ENCODE measurements at places on chromosomes 2 and 18.

- DNase-seq, result no peak
Observed at GRCh38 chr2:199751492-199752120, 99.4 kb downstream of the FTCDNL1 start.

GRCh38 chr2:165846056-165846455 lies 52.0 kb upstream of the GALNT3 start:
- DNase-seq, result no peak

DNA sequence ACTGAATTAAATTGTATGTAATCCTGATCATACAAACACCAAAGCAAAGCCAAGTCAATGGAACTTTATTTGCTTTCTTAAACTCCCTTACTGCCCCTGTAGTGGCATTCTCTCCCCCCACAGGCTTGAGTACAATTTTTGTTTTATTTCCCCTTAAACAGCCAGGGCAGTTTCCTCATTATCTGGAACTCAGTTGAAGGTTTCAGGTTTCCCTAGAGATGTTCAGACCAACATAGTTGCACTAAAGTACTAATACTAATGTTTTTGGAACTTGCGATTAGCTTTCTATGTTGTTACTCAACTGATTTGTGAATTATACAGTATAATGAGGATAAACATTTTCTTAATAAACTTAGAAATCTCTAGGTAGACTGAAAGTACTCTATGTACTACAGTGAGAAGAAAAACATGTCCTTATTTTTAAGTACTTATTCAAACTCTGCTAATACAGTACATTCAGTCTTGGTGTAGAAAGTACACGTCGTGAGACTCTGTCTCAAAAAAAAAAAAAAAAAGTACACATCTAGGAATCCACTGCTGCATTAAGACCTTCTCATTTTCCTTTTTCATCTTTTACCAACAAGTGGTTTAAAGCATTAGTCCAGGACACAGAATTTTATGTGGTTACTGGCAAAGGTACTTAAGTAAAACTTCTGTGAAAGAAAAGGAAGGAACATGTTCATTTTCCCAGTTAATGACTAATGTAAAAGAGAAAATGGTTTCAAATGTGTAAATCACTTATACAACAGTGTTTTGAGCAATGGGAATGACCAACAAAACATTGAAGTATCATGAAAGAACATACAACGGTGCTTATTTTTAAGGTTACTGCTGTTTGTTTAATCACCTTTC lies 209.5 kb upstream of the SMAD7 start:
- no peak for DNase-seq

DNA sequence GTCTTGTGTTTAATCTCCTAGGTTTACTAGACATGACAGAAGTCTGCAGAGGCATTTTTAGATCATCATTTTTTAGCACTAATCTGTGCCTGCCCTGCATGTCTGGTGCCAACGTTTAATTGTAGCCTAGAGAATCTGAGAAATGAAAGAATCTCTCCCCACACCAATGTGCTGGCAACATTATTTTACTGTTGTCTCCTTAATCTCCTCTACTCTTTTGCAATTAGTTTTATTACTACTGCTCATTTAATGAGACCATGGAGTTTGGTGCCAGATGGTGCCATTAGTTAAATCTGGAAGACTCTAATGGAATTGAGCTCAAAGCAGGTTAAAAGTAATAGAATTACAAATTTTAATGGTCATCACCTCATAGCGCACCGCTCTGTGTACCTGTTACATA lies 4.0 kb upstream of the SPP2 start:
- no peak for DNase-seq

DNA sequence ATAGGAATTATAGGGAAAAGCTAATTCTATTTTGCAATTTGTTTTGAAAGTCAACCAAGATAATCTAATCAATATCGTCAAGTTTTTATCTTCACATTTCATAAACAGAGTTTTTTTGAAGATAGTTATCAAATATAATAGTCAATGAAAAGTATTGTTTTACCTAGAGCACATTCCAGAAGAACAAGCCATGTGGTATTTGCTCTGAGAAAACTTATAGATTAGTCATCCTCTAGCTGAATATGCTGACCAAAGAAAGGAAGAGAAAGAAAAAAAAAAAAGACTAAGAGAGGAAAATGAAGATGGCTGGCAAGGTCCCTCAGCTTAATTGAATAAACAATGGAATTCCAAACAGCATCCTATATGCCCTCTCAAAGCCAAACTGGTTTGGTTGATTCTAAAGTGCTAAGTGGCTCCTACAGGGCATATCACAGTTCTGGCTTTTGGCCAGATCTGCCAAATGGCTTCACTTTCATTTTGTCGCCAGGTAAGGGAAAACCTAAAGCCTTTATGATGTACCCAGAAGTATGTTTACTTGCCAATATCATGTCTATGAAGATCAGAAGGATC lies 132.6 kb downstream of the VWC2L start:
- DNase-seq, result no peak

GRCh38 chr18:50707855-50708469 lies 111.9 kb downstream of the MRO start:
- DNase-seq, result no peak

DNA sequence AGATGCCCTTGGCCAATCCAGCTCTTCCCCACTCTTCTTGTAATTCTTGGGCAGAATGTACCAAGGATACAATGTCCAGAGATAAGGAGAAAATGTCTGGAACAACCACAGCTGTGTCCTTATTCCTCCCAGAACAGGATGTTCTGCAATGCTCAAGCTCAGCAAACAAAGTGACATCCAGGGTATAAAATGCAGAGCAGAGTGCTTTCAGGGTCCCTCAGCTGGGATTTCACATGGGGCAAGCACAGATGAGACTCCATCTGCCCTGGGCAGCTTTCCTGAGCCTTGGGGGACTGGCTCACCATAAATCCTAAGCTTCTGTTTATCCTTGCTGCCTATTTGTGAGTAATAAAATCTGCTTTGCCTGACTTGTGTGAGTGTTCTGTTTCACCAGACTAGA lies 127.4 kb downstream of the VAPA start:
- DNase-seq, result no peak

DNA sequence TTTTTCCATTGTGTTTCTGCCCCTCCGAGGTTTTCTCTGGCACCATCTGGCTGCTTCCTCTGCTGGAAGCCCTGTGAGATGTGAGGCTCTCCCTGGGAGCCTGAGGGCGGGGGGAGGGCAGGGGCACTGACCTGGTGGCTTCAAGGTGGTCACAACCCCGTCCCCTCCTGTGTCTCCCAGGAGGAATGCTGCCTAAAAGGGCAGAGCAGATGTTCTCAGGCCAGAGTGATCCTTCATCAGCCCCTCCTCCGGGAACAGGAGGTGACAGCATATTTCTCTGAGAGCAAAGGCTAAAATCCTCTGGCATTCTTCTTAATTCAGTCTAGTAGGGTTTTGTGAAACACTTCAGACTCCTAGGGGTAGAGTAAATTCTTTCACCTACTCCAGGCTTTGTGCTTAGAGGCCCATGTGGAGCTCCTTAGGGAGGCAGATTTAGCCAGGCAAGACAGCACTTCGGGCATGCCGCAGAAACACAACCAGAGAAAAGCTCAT lies 18.3 kb upstream of the GREB1 start:
- no peak for DNase-seq

- DNase-seq, result no peak
Observed at GRCh38 chr18:2223849-2224248, 347.5 kb downstream of the METTL4 start.

DNA sequence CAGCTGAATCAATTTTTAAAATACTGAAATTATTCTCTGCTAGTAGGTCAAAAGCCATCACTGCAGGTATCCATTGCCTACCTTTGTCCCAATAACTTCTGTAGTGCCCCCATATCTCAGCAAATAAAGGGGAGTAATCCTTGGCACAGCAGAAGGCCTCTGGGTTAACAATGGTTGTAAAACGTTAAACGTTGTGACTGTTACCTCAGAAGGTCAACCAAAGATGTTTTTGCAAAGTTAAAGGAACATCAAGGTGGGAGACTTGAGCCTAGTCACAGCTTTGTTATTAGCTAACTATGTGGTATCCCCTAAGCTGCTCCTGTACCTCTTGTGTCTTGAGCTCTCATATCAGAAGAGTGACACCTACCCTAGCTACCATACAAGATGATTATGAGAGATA lies 60.5 kb downstream of the COX7A2L start:
- no peak for DNase-seq

DNA sequence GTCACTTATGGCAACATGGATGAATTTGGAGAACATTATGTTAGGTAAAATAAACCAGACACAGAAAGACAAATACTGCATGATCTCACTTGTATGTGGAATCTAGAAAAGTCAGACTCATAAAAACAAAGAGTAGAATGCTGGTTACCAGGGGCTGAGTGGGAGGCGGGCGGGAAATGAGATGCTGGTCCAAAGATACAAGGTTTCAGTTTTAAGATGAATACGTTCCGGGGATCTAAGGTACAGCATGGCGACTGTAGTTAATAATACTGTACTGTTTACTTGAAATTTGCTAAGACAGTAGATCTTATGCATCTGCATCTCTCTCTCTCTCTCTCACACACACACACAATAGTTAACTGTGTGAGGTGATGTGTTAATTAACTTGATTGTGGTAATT lies 14.2 kb downstream of the FAM110C start:
- no peak for DNase-seq

DNA sequence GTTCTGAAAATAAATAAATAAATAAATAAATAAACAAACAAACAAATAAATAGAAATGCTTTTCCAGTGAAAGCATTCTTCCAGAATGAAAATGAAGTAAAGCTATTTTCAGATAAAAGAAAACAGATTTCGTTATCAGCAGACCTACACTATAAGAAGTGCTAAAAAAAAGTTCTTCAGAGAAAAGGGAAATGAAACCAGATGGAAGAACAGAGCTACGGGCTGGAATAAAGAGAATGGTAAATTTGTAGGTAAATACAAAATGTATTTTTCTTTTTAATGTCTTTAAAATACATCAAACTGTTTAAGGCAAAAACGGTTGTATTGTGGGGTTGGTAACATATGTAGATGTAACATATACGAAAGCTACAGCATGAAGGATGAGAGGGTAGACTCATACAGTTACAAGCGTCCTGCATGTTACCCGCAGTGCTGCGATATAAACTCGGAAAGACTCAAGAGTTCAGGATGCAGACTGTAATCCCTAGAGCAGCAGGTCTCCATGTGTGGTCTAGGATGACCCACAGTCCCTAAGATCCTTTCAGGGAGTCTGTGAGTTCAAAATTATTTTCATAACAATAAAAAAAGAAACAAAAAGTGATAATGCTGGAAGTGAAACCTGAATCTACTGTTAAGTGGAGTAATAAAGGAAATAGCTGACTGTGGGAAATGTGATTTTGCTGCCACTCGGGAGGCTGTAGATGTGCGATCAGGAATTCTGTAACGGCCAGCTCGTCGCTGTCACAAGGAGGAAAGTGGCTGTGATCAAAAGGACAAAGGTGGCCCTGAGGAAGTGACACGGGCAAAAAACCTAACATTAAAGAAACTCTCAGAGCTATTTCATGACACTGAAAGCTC lies 5.3 kb upstream of the RAB12 start:
- DNase-seq, result no peak
